ENCODE measurements at places on chromosomes 5 and 9.

DNA sequence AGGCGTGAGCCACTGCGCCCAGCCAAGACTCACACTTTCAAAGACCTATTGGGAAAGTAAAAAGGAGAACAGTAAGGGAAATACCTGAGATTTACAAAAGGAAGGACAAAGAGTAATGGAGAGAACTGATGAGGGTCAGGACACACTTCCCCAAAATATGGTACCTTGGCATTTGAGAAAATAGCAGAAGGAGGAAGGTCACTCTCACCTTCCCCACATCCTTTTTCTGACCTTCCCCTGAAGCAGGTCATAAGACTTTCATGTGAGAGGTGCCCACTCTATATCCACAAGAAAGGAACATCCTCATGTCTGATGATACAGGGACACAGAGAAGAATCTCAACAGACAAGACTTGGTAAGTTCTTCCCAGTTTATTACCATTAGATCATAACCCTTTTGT is 272.8 kb downstream of the FBXL17 start:
- no peak for DNase-seq

DNA sequence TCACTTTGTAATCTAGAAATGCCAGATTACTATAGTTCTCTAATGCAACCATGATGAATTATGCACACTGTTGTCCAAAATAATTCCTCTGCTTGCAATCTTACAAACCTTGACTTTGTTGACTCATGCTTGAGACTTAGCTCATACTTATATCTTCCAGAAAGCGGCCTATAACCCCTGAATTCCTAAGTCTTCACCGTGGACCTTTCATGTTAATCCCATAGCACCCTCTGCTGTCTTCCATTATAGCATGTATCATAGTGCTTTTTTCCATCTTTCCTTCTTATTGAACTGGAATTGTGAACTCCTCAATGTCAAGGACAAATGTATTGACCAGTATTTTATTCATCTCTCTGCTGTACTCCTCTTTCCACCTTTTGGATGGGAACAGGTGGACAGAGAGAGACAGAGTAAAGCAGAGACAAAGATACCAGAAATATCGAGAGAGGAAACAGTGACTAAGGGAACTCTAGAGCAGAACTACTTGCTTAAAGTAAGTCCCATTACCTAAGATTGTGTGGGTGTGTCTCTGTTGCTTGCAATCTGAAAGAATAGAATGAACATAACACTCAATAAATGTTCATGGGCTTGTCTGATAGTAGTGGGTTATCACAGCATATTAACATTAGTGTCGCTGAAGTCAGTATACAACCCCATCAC is 110.0 kb downstream of the LURAP1L start:
- no peak for DNase-seq

DNA sequence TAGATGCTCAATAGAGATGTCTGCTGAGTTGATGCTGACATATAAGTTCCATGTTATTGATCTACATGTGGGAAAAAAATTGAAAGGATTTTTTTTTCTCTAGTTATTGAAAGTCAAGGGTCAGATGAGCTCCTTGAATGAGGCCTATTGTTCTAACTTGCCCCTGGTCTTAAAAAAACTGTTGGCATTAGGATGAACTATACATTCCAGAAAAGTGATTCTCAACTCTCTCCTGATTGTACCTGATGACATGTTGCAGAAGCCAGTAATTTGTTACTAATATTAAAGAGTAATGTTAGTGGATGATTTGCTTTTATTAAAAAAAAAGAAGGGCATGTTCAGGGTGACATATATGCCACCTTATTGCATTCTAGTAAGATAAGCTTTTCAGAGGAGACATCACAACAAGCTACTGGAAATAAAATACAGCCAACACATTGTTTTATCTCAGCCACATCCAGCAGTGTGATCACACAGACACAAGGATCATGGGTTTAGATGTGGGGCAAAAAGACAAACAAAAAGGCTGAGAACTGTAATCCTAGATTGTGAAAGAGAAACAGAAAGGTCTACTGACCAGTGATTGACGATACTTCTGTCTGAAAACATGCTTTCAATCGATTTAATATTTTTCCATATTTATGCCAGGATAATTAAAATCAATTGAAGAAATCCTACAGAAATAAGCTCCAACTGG is 1314.1 kb upstream of the C9orf72 start:
- no peak for DNase-seq

- DNase-seq = no peak
Observed at GRCh38 chr5:137015540-137016116, 483.5 kb downstream of the SPOCK1 start.

- no peak for DNase-seq
Observed at GRCh38 chr5:65902104-65902503, 24.3 kb upstream of the ERBIN start.

DNA sequence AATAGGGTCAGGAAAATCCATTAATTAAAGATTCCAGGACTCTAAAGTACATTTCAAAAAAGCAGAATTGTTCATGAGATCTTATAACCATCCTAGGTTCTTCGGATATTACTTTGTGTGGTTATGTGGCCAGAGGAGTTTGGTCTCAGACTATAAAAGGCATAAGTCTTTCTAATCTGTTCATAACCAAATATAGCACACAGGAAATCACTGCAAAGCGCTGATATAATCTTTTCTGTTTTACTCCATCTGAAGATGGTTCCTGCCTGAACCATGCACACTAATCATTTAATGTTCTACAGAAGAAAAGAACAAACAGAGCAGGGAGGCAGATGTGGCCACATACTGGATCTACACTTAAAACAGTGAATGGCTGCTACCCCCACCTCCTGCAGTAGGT is 182.8 kb downstream of the SEMA5A start:
- DNase-seq = no peak

GRCh38 chr5:24899180-24899579 is 254.4 kb upstream of the CDH10 start:
- no peak for DNase-seq

GRCh38 chr5:157582731-157583620 is 7.4 kb upstream of the ADAM19 start:
- no peak for DNase-seq

- DNase-seq = no peak
Observed at GRCh38 chr5:471750-472058, 28.7 kb downstream of the EXOC3 start.

GRCh38 chr5:1512541-1513291 is 11.0 kb downstream of the LPCAT1 start:
- DNase-seq = peak; percentile 1

GRCh38 chr5:146779211-146779869 is 99.2 kb downstream of the PPP2R2B start:
- no peak for DNase-seq

GRCh38 chr5:132475987-132476875 is 14.3 kb downstream of the IRF1 start:
- DNase-seq = no peak

DNA sequence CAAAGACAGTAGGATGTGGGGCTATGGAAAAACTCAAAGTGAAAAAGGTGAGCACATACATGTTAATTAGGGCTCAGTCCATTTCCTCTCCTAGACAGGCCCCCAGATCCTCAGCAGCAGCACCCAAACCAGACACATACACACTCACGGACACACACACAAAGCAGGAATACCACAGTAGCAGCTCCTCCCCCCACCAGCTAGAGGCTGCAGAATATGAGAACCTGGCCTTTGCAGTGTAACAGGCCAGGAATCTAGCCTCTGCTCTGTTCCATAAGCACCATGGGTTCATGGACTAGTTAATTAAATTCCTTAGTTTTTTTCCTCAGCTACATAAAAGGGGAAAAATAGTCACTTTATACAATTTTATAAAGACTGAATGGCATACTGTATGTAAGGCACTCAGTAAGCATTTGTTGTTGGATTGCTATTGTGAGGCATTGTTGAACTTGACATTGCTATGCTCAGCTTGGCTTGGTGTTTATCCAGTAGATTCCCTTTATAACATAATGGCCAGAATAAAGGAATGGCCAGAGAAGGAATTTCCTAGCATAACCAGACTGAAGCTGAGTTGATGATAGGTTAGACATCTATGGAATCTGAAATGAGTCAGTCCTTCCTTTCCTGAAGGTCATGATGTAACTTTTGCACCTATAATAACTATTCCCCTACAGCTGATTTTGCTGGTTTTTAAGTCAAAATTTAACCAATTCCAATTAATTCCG is 186.8 kb downstream of the SEMA5A start:
- DNase-seq = no peak

GRCh38 chr5:117788596-117788995 is 1199.8 kb downstream of the DTWD2 start:
- DNase-seq = no peak

GRCh38 chr5:59559323-59559722 is 334.2 kb downstream of the PDE4D start:
- DNase-seq = no peak

DNA sequence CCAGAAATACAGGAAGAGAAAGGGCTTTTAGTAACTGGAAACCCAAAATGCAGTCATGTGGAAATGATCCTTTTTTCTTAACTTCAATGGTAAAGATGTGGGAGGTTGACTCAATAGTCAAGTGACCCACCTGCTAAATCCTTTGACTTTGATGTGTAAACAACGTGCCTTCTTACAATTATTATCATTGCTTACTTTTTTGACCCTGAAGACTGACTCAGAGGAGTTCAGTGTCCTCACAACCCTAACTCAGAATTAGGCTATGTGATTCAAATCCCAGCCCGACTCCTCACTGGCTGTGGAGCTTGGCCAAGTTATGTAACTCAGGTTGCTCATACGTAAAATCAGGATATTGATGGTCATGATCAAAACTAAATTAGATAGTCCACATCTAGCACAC is 27.9 kb downstream of the ANXA1 start:
- no peak for DNase-seq

DNA sequence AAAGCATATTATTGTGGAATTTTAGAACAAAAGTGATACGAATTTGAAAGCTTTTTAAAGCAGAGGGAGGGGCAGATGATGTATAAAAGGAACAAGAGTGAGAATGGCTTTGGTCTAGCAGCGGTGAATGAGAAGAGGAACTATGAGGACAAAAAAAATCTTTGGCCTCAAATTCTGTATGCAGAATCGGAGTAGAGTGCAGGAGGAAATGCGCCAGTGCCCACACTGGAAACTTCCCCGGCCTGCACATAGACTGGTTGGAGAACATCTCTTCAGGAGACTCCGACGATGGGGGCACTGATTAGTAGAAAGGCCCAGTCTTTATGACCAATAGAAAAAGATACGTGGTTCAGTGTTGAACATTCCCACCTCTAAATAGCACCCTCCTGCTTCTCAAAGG is 51.3 kb downstream of the SLC46A2 start:
- no peak for DNase-seq

GRCh38 chr5:43161244-43161643 is 30.8 kb upstream of the NIM1K start:
- DNase-seq = no peak

GRCh38 chr9:125649315-125649714 is 57.7 kb downstream of the MAPKAP1 start:
- DNase-seq = no peak

DNA sequence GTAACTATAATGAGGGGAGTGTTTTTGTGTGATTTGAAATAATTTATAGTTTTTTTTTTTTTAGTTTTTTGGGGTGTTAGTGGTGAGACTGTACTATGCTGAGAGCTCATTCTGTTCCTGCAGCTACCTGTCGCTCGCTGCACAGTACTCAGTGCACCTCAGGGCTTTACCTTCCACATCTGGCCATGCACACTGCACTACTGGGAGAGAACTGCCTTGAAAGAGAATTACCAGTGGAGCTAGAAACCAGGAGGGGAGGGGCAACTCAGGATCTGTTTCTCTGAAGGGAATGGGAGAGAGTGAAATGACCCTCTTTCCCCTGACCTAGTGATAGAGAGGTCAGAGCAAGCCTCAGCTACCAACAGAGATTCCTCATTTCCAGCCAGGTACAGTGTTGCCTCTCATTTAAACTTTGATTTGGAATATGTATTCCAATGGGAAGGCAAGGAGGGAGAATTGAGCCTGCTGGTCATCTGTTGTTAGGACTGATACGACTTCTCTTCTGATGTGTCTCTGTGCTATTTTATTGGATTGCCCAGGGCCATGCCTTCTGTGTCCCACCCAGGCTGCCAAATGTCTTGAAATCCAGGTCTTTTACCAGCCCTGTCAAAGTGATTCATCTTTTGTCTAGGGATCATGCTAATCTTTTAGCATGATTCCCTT is 8.9 kb downstream of the ATG10 start:
- no peak for DNase-seq

DNA sequence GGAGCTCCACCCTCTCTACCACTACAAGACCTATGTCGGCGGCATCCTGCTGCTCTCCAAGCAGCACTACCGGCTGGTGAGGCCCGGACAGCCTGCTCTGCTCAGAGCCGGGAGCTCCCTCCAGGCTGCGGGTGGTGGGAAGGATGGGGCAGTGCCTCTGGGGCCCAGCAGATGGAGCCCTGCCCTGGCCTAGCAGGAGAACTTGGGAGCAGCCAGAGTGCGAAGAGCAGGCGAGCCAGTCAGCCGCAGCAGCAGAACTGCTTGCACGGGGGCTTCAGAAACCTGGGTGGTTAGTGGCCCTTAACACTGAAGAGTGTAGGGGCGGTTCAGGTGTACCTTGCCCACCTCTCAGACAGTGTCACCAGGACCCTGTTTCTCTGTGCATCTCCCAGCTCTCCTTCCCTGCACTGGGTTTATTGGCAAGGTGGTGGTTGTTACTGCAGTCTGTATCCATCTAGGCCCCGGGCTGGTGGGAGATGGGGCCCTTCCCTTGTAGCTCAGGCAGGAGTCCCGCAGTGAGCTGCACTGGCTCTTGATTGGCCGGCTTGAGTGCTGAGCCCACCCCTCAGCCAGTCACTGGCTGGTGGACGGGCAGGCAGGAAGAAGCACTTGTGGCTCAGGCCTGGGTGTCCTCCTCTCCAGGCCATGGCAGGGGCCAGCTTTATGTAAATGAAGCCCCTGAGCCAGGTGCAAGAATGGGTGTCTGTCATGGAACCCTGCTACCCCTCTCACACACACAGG is 7.7 kb downstream of the B4GALT7 start:
- peak; percentile 90 for DNase-seq

GRCh38 chr9:81621118-81621517 is 68.2 kb downstream of the TLE1 start:
- no peak for DNase-seq
